Stimulated activated CD4-positive, alpha-beta T cell treated with anti-CD3 and anti-CD28 coated beads, TNF-alpha, amount 100 ng/mL, for 4 hours (primary cell): ENCODE measurements at places on chromosomes 16 and 17.

GRCh38 chr17:7557775-7558543 is 591 bp upstream of the TNFSF13 start:
- DNase-seq: no peak

DNA sequence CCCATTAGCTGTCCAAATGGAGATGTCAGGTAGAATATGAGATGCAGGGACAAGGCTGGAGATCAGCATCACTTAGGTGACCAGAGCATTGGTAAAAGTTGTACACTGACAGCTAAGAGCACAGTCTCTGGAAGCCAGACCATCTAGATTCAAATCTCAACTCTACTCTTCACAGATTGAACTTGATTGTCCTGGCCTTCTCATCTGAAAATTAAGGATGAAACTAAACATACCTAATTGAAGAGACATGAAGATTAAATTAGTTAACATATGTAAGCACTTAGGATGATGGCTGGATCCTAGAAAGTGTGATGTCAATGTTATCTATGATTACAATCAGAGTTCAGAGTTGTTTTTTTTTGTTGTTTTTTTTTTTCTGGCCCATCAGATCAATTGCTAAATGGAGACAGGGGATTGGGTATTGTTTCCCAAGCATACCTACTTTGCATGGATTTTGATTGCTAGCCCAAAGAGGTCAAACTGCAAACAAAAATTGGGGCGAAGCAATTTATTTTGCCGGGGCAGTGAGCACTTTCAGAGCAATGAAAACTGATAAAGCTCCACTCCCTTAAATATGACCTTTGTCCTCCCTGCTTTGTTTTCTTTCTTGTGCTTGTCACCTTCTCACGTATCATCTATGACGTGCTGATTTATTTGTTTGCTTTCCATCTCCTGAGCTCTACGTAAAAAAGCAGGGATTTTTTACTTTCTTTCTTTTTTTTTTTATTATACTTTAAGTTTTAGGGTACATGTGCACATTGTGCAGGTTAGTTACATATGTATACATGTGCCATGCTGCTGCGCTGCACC is 217.6 kb upstream of the CPHXL start:
- DNase-seq: no peak

- no peak for DNase-seq
These were observed 7.1 kb upstream of the IL32 start for GRCh38 chr16:3058139-3059030.

DNA sequence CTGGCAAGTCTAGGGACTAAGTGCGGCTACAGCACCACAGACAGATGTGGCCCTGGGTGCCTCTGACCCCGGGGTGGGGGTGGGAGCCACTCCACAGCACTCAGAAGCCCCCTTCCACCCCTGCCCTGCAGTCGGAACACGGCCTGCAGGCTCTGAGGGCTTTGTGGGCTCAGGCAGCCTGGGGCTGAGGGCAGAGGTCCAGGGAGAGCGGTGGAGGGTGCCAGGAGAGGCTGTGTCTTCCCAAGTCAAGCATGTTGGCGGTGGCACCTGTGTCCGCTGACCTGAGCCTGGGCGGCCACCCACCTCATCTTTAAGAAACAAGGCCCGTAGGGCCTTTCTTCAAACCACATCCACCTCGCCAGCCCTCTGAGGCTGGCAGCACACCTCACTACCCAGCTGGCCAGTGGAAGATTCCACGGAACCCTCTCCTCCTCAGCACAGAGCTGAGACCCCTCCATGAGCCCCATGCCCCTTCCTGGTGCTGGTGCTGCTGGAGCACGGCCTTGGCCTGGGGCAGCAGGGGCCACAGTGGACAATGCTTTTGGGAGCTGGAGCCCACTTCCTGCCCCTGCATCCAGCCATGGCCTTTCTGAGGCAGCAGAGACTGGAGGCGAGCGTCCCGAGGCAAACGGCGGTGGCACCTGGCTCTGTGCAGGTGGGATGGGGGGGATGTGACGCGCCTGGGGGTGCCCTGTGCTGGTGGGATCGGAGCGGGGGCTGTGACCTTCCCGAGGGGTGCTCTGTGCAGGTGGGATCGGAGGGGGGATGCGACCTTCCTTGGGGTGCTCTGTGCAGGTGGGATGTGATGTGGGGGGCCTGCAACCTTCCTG is 77.8 kb downstream of the ZNF778 start:
- no peak for DNase-seq

DNA sequence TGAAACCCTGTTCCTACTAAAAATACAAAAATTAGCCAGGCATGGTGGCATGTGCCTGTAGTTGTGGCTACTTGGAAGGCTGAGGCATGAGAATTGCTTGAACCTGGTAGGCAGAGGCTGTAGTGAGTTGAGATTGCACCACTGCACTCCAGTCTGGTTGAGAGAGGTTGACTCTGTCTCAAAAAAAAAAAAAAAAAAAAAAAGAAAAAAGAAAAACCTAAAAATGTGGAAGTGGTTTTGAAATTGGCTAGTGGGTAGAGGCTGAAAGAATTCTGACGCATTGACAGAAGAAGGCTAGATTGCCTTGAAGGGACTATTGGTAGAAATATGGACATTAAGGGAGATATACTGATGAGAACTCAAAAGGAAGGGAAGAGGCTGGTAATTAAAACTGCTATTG is 33.6 kb upstream of the CPPED1 start:
- no peak for DNase-seq

DNA sequence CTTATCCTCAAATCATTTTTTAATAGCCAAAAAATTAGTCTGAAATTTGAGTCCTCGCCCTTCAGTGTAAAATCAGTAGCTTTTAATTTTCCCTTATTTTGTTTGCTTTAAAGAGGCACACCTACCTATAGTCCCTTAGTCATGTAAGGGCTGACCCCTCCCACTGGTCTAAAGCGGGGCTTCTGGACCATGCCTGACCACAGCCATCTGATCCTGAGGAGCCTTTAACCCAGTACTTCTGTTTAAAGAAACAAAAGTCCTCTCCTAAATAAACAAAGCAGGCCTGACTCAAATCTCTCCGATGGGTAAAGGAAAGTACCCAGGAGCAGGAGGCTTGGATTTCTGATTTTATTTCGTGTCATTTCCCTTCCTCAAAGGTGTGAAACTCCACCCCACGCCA is 92.0 kb upstream of the CCL2 start:
- DNase-seq: no peak

GRCh38 chr17:9837551-9838471 is 12.1 kb downstream of the GLP2R start:
- no peak for DNase-seq

DNA sequence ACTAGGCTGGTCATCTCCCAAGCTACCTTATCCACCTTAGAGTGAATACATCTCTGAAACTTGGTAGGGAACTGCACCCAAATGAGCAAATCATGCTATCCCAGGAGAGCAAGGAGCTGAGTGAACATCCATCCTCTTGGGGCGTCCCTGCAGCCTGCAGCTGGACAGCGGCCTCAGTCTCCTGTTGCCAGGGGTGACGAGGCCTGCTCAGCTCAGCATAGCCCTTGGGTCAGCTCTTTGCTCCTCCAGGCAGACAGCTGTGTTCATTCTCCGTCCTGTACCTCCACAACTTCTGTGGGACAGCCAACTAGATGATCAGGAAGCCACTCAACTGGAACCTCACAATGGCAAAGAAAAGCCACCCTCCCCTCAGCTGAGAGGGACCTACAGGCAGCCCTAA is 111.9 kb downstream of the SOCS1 start:
- DNase-seq: no peak

GRCh38 chr17:37774504-37774903 is 29.6 kb upstream of the HNF1B start:
- no peak for DNase-seq

- no peak for DNase-seq
These were observed 10.3 kb upstream of the RMI2 start for GRCh38 chr16:11334831-11335404.

GRCh38 chr17:63189082-63189481 is 223.0 kb downstream of the TANC2 start:
- DNase-seq: no peak

GRCh38 chr16:30541502-30542329 is 7.1 kb upstream of the ZNF747 start:
- no peak for DNase-seq

GRCh38 chr17:1134634-1135324 is 45.0 kb downstream of the ABR start:
- DNase-seq: no peak

- DNase-seq: no peak
These were observed 737 bp downstream of the OTOP3 start for GRCh38 chr17:74936470-74936799.

- peak; percentile 45 for DNase-seq
These were observed 8.1 kb upstream of the FLYWCH2 start for GRCh38 chr16:2874912-2875362.

GRCh38 chr17:15965528-15965927 is 20.6 kb downstream of the ADORA2B start:
- no peak for DNase-seq

DNA sequence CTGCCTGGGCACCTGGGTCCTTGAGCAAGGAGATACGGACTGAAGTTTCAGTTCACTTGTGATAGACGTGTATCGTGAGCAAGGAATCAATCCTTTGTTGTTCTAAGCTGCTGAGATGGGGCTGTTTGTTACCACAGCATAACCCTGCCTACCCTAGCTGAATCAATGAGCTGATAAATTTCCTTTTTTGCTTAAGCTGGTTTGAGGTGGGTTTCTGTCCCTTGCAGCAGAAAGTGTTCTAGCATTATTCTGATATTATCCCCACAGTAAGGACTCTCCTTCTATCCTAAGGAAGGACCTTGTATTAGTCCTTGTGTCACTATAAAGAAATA is 51.5 kb downstream of the IL21R start:
- no peak for DNase-seq

DNA sequence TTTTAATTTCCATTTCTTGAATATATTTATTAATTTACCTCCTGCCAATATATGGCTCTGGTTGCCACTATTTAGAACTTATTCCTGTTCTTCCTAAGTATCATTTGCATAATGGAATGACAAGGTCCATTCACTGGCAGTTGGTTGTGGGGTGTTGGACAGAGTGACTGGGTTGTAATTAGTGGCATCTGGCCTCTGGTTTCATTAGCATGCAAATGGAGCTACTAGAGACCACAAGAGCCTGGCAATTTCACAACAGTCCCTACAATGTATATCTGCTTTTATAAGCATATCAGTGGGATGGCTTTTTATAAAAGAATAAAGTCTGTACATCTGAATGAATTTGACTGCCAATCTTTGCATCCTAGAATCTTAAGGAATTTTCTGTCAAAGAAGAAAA is 1030.9 kb upstream of the CDH8 start:
- DNase-seq: no peak

DNA sequence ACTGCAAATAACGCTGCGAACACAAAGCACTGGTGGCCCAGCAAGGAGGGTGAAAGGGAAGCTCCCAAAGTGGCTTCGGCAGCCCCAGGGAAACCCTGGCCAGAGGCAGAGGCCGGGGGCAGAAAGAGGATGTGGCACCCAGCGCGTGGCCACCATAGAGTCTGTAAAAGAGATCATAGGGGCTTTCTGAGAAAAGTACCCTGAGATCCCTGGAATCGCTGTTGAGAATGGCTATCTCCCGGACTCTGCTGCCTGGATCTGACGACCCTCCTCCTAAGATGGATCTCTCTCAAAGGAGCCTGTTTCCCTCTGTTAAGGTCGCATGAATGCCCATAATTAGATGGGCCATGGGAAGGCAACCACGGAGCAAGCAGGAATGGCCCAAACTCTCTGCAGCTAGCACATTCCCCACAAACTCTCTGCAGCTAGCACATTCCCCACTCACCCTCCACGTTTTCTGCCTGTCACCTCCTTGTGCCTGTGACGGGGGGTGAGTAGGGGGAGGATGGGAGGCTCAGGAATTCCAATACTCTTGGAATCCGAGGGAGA is 364.4 kb downstream of the XYLT1 start:
- DNase-seq: no peak

DNA sequence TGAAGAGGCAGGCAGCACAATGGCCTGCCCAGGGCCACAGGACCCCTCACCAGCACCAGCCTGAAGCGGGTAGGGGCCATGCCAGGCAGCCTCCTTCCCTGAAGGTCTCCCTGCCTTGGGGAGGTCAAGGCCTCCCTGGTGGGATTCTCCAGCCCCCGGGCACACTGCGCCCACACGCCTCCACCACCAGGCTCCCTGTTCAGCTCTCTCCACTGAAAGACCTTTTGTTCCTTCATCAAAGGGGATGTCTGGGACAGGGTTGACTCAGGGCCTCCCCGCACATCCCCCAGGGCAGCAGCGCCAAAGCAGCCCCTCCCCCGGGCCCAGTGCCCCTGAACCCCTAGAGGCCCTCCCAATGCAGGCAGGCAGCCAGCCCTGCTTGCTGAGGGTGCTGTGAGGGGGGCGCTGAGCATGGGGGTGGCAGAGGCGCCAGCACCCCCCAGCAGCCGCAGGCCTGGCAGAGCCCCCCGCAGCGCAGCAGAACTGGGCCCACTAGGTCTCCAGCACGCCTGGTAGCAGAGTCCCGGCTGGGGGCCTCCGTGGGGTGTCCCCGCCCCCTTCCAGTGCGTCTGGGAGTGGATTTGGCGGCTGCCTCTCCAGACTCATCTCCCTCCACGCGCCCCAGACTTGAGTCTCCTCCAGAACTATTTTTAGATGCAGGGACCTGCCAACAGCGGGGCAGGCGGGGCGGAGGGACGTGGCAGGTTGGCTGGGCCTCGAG is 13.1 kb downstream of the BCAR1 start:
- no peak for DNase-seq

DNA sequence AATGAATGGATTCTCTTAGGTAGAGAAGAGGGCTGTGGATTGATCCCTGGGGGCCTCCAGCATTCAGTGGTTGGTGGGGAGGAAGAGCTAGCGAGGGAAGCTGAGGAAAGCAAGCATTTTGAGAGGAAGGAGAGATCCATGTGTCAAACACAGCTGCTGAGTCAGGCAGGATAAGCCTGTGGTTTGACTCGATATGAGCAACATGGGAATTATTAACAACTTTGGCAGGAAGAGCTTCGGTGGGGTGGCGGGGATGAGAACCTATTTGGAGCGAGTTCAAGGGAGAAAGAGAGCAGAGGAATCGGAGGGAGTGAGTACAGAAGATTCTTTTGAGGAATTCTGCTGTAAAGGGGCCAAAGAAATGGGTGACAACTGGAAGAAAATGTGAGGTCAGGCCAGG is 59.5 kb upstream of the CDC42EP4 start:
- no peak for DNase-seq

DNA sequence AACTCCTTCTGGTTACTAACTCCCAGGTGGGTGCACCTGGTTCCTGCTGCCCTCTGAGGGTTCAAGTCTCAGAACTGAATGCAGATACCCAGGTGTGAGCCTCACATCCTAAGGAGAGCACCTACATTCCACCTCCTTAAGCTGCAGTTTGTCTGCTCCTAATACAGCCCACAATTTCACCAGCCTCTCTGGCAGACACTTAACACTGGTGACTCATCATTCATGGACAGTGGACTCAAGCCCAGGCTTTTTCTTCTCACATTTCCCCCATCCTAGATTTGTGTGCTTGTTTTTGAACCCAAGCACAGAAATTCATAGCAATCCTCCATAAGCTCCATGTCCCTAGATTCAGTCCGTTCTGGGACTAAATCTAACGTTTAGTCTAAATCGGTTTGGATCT is 7.0 kb upstream of the MAF start:
- no peak for DNase-seq

DNA sequence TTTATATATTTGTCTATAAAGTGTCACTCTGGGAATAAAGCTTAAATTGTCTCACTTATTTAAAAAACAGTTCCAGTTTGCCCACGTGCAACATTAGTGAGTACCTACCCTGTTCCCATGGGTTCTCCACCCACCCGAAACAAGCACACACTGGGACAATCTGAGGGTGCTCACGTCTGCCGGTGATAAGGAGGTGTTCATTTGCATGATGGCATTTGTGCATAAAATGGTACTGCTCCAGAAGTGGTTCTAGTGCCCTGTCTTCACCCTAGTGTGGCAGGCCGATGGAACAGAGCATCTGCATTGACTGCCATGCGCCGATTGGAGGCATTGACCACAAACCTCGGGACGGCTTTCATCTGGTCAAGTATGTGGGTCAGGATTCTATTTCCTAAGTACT is 35.6 kb upstream of the ENDOV start:
- DNase-seq: no peak
